ENCODE measurements at places on chromosomes 5 and 9.

- no peak for DNase-seq
Measured at GRCh38 chr5:143063175-143063970, 293.2 kb downstream of the ARHGAP26 start.

- DNase-seq = no peak
Measured at GRCh38 chr5:7745882-7746610, 104.9 kb downstream of the CFAP90 start.

GRCh38 chr5:16976625-16977008, 40.5 kb upstream of the MYO10 start:
- DNase-seq = no peak

GRCh38 chr9:128920381-128921058, at the start of gene PHYHD1:
TSS of gene PHYHD1 (plus strand) at chr9:128920982. CDS start at chr9:128922324, 1,342 bp downstream.
- no peak for DNase-seq

DNA sequence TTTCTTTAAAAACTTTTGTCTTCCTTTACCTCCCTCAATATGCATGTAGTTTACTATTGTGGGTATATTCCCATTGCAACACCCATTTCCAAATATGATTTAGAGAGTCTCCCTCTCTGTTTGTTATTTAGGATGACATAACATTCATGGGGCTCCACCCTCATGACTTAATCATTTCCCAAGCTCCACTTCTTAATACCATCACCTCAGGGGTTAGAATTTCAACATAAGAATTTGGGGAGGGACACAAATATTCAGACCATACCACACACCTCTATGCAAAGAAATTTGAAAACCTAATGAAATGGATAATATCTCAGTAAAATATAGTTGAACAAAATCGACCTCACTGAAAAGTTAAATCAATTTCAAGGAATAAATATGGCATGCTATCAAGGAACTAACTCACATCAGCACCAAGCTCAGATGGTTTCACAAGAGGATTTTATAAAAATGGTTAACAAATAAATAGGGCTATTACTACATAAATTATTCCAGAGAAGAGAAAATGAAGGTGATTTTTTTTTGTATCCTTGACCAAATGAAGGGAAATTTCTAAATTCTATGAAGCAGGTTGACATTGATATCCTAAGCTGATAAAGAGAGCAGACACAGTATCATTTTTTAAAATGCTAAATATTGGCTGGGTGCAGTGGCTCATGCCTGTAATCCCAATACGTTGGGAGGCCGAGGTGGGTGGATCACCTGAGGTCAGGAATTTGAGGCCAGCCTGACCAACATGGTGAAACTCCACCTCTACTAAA, 20.2 kb upstream of the UBTD2 start:
- no peak for DNase-seq

- DNase-seq = no peak
Measured at GRCh38 chr9:15357050-15357653, 50.1 kb upstream of the TTC39B start.

DNA sequence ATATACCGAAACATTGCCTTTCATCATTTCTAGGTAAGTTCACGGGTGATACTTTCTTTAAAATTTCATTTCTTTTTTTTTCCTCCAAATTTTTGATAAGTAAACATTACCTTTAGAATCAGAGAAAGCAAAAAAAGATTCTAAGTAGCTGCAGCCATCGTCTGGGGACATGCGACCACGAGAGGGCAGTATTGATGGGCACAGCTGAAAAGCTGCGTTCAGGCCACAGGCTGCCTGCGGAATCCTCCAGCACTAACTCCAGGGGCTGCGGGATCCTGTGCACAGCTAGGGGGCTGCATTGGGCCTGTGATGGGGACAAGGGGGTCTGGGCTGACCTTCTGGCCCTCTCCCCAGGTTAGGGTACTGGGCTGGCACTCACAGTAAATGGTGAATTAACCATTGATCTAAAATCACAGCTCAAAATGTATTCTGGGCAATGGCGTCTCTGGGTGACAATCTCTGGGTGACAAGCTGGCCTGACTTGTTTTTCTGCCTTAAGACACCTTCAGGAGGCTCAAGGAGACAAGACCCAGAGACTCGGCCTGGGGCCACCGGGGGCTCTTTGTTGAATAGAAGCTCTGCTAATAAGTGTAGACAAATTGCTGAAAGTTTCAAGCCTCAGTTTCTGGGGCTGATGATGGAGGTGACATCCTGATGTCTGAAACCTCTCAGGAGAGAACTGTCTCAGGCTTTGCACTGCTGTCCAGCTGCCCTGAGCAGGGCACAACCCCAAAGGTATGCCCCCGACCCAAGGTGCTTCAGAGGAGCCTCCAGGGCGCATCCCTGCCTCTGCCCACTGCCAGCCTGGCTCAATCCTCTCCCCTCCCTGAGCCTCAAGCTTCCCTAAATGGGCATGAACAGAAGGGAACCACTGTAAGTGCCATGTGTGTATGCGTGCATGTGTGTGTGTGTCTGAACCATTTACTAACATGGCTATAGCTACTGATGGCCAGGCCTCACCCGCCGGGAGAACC, 44.3 kb upstream of the SARDH start:
- peak; percentile 27 for DNase-seq

DNA sequence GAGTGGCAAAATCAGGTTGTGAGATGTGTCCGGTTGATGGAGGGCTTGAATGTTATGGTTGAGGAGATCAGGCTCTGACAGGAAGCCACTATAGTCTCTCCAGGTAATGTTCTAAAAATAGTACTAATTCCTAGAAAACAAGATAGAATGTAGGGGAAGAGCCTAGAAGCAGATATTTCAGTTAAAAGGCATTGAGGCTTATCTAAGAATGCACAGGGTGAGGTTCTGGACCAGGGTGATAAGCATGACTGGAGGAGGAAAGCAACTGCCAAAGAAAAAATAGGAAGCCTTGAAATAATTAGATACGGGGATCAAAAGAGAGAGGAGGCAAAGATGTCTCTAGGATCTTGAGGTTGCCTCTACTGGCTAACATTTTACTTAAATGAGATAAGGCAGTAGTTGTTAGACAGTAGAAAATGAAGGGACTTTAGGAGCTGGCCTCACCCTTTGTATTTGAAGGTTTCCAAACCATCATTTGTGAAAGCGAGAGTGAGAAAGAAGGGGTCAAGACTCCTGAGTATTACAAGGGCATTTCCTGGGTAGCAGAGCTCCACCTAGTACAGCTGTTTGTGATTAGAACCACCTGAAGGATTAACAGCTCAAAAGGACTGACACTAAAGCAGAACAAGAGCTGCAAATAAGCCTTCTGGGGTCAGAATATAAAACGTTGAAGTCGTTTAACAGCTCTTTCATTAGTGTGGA, 15.4 kb upstream of the ARL15 start:
- DNase-seq = no peak

- DNase-seq = no peak
Measured at GRCh38 chr9:100352201-100352726, 478 bp downstream of the TEX10 start.

DNA sequence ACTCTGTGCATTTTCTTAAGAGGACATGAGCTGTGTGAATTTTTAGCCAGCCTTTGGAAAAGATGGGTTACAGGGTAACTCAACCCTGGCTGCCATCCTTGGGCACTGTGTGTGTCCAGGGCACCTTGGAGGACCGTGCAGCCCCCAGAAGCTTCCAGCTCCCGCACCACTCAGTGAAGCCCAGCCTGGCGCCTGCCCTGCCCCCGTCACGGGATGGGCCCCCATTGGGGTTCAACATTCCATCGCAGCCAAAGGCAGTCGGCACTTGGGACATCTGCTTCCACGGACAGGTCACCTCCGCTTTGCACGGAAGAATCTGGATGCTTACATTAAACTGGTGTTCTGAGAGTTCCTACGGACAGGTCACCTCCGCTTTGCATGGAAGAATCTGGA, 1.9 kb upstream of the SLC6A18 start:
- DNase-seq = no peak

- no peak for DNase-seq
Measured at GRCh38 chr5:150034662-150035061, 34.1 kb downstream of the HMGXB3 start.

- DNase-seq = no peak
Measured at GRCh38 chr5:150217038-150217437, 27.2 kb downstream of the SLC6A7 start.

- peak; percentile 21 for DNase-seq
Measured at GRCh38 chr9:129458155-129458661, 162.7 kb downstream of the C9orf50 start.

- no peak for DNase-seq
Measured at GRCh38 chr9:94980947-94981722, 254.6 kb downstream of the AOPEP start.

DNA sequence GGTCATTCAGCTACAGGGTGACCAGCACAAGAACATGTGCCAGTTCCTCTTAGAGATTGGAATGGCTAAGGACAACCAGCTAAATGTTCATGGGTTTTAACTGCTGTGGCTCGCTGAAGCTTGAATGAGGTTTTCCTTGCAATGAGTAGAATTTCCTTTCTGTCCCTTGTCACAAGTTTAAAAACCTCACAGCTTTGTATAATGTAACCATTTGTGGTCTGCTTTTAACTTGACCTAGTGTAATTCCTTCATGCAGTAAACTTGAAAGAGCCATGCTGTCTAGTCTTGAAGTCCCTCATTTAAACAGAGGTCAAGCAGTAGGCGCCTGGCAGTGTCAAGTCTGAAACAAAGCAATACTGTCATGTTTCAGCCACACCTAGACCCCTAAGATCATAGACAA, 181.3 kb upstream of the DMRT1 start:
- no peak for DNase-seq

DNA sequence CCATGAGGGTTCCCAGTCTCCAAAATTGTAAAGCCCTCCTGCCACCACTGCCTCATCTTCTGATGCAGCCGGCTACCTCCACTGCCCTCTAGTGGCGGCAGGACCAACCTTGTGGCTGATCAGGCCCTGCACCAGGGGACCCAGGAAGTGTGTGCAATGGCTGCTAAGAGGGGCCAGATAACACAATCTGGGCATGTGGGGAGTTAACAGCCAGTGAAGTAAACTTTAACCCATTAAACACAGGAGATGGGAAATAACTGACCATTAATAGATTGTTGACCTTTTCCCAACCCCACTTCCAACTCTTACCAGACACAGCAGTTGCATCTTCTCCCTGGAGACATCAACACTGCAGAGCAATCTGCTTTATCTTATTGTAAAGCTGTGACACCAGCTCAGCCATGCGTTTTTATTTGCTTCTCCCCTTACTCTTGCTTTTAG, 63.3 kb downstream of the FREM1 start:
- no peak for DNase-seq

- no peak for DNase-seq
Measured at GRCh38 chr5:60207040-60207439, 313.5 kb upstream of the PDE4D start.

DNA sequence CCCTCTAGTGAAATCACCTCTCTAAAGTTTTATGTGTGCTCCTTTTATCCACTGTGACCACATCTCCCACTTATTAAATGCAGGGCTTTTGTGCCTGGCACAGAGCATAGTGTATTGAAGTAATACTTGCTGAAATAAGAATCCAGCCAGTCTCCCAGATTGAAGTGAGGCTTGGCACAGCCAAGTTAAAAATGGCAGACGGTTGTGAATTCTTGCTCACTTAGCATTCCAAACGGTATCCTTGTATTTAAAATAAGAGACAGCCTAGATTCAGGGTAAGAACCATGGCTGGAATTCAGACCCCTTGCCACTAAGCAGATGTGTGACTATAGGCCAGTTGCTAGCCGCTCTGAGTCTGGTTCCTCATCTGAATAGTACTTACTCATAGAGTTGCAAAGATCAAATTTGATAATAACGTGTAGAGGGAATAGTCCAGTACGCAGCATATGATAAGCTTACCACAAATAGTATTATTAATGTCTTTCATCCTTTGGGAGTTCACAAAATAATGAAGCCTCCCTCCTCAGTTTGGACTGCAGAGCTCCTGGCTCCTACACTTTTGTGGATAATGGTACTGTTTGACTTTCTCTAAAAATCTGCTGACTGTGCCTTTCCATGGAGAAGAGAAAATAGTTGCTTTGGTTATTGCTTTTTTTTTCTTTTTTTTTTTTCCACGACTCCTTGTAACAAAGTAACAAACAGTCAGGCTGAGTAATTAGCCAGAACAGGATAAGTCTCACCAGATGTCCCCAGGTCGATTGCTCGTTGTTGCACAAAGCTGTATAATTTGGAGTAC, 51.5 kb downstream of the FGF1 start:
- no peak for DNase-seq

Data from stimulated activated CD8-positive, alpha-beta memory T cell treated with anti-CD3 and anti-CD28 coated beads, Interleukin-15, amount 100 ng/mL, for 4 hours (primary cell).